Fibroblast of skin of right biceps (primary cell): ENCODE measurements at places on chromosomes 16 and 17.

DNA sequence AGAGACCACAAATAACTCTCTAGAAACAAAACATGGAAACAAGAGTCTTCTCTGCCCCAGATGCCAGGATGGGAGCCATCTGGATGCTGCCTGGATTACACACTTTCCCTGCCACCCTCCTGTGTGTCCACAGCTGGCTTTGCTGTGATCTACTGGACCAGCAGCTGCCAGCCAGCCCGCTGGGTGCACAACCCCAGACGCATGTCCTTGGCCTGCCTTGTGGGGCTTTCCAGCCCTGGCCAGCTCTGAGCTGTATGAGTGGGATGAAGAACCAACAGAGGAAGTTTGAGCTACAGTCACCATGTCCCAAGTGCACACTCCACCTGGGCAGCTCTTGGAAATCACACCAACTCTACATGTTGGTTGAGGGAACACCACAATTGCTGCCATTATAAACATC lies 57.0 kb upstream of the TNRC6C start:
- no peak for DNase-seq

DNA sequence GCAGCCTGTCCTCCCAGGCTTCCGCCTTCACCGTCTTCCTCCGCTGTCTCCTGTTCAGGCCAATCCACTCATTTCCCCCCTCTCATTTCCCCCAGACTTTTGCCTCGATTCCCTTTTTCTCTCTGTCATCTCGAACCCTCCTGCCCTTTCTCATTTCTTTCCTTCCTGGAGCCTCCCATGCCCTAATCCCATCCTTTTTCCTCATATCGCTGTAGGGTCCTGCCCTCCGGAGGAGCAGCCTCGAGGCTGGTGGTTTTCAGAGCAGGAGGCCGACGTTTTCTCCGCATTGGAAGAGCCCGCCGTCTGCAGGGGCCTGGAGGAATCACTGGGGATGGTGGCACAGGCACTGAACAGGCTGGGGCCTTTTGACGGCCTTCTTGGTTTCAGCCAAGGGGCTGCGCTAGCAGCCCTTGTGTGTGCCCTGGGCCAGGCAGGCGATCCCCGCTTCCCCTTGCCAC lies 597 bp downstream of the OVCA2 start:
- peak; percentile 53 for DNase-seq

DNA sequence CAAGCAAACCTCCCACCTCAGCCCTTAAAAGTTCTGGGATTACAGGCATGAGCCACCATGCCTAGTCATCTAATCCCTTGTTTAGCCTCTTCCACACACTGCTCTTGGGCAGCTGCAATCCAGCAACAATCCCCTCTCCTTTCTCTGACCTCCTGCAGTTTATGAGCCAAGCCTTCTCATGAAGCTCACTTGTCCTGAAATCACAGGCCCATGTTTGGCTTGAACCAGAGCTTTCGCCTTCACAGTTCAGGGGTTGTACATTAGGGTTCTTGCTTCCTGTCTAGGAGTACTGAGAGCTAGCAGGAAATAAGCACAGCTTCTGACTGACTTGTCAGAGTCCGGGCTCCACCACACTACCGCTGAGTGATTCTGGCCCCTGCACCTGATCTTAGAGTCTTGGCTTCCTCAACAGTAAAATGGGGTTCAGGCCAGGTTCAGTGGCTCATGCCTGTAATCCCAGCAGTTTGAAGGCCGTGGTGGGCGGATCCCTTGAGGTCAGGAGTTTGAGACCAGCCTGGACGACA lies 16.3 kb downstream of the ERAL1 start:
- no peak for DNase-seq

GRCh38 chr16:54503011-54503855 lies 216.6 kb upstream of the IRX3 start:
- peak; percentile 33 for DNase-seq

- DNase-seq = peak; percentile 62
These were observed 6.7 kb downstream of the BAHCC1 start for GRCh38 chr17:81401723-81402529.

DNA sequence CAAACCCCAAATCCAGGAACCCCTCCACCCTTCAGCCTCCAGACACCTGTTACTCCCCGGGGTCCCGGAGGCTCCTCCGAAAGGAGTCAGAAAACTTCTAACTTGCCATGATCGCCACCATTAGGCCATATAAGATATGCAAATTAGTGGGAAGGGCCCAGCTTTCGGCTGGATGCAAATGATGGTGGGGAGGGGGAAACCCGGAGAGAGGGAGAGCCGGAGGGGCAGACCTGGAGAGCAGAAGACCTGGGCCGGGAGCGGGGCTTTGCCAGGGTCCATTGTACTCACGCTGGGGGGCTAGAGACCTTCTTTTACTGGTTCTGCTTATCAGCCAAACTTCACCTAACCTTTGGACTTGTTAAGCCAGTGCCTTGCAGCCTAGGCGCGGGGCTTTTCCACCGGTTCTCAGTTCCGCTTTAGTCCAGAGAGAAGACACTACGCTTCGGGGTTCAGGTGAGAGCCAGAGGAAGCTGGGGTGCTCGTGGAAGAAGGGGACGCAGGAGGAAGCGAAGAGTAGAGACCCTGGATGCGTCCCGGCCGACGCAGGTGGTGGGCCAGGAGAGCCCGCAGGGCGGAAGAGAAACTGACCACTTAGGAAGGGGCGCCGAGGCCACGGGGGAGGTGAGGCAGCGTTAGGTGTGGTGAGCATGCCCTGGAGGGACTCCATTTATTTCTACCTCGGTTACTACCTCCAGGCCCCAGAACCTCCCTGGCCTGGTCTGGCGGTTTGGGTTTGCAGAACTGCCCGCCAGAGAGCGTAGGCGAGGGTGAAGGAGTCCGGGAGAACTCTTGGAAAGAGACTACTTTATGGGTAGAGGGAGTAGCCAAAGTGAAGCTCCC lies at the start of gene HNF1B:
Gene HNF1B (minus strand): TSS at position 99 of the 840 bp plus-strand sequence. CDS start 175 bp downstream, outside the sequence.
- DNase-seq = no peak

DNA sequence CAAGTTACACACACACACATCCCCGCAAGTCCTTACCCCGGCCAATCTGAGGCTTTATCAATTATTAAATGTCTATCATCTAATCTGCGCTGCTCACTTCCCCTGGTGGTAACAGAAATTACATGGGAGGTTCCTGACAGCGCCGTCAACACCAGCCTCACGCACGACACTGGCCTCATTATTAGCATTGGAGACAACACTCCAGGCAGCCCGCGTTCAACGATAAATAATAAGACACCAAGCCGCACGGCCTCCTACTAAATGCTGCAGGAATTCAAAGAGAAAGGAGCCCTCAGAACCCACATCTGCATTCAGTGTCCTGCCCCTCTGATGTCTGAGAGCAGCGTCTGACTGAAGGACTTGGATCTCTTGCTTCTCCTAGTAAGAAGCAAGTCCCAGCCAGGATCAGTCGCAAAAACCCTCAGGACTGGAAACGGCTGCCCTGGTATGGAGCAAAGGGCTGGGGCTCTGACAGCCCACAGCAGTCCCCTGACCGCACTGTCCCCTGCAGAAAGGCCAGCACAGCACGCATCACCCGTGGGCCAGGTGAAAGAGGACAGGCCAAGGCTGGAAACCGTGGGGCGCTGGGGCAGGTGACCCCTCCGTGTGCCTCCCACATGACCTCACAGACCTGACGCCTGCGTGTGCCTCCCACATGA lies 7.6 kb upstream of the RPH3AL start:
- DNase-seq = no peak

- DNase-seq = no peak
These were observed 2.1 kb downstream of the NEURL4 start for GRCh38 chr17:7327056-7327455.

- peak; percentile 48 for DNase-seq
These were observed 20.9 kb downstream of the HLF start for GRCh38 chr17:55285340-55286301.

GRCh38 chr17:76513306-76513692 lies 12.1 kb upstream of the RHBDF2 start:
- DNase-seq = no peak

GRCh38 chr16:85463672-85464382 lies 149.3 kb upstream of the GSE1 start:
- no peak for DNase-seq

DNA sequence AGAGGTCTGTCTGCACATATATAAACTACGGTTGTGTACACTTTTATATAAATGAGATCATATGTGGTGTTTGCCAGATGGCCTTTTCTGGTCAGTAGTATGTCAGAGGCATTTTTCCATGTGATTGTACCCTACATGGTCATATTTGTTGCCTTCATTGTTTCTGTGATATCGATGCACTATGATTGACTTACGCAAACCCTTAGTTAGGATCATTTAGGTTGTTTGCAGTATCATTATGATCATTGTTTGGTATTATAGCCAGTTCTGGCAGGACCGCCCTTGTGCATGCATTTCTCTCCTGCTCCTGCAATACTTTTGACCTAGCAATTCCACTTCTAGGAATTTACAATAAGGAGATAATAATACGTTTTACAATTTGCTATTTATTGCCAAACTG lies 169.1 kb downstream of the MSI2 start:
- DNase-seq = no peak

- DNase-seq = no peak
These were observed 273.1 kb downstream of the CDH13 start for GRCh38 chr16:82899731-82900450.

DNA sequence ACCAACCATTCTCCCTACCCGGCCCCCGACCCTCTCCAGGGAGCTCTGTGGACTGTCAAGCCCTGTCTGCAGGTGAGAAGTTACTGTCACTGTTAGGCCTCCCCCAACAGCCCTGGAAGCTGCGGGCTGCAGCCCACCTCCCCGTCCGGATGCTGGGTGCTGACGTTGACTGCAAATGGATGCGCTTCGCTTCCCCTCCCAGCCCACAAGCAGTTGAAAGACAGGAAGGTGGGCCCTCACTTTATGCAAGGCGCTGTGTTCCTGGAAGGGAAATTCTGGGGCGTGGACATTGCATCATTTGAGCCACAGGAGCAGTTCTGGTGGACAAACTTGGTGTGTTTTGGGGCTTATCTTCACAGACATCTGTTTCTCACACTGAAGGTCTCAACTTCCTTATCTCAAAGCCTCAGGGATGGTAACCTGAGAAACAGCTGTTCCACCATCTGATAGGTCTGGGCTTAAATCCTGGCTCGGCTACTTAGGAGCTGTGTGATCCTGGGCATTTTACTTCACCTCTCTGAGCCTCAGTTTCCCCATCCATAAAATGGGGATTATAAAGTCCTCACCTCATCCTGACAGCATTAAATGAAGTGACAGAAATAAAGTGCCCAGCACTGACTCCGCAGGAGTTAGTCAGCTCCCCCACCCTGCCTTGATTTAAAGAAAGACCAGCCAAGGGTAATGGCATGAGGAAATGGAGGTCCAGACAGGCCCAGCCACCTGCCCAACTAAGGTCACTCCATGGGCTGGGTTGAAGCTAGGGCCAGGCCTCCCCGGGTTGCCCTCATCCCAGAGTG lies 4.6 kb upstream of the DRC7 start:
- no peak for DNase-seq

DNA sequence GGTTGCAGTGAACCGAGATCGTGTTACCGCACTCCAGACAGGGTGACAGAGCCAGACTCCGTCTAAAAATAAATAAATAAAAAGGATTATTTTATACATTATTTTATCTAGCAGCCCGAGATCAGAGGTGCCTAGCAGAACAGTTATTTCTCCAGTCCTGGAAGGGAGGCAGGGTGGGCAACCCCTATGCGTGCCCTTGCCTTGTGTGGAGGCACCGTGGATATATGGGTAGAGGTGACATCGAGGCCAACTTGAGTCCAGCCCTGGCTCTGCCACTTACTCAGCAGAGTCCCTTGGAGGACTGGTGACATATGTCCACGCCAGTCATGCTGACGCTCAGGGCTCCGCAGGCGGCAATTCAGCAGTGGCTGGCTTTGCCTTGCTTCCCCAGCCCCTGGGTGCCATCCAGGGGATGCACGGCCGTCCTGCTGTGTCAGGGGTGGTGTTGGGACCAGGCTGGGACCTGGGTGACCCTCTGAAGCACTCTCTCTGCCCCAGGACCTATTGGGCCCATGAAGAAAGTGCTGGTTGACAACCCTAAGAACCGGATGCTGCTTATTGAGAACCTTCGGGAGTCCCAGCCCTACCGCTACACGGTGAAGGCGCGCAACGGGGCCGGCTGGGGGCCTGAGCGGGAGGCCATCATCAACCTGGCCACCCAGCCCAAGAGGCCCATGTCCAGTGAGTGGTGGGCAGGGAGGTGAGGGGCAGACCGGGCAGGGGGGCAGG lies 13.2 kb downstream of the GALK1 start:
- DNase-seq = no peak

DNA sequence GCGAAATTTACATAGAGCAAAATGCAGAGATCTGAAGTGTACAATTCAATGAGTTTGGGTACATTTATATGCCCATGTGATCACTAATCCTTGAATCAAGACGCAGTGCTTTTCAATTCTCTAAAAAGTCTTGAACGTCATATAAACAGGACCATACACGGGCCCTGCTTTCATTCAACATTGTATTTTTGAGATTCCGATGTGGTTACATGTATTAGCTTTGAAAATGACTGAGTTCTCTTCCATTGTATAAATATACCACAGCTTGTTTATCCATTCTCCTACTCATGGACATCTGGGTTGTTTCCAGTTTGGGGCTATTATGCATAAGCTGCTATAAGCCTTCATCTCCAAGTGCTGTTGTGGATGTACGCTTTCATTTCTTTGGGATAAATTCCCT lies 45.5 kb downstream of the ZCCHC14 start:
- DNase-seq = peak; percentile 72

DNA sequence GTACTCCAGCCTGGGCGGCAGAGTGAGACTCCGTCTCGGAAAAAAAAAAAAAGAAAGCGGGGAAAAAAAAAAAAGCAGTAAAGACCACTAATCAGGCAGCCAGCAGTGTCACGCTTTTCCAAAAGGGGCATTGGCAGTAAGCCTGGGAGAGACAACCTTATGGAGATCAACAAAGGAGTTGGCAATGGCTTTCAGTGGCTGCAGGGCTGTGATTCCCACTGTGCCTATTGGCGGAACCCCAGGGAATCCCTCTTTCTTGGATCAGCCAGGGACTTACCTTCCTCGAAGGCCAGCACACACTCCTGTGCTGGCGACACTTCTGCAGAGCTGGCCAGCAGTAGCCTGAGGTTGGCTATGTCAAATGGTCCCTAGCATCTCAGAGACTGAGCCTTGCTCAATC lies 43.2 kb upstream of the ZFHX3 start:
- no peak for DNase-seq

- no peak for DNase-seq
These were observed 5.7 kb downstream of the UBFD1 start for GRCh38 chr16:23563186-23563585.

GRCh38 chr17:75720656-75721462 lies at the start of gene ITGB4:
TSS of gene ITGB4 (plus strand) at chr17:75721459. CDS start at chr17:75724704, 3,245 bp downstream.
- no peak for DNase-seq

GRCh38 chr17:1029196-1029921 lies 32.4 kb downstream of the TIMM22 start:
- peak; percentile 34 for DNase-seq
